ENCODE measurements at places on chromosomes 16 and 17.

GRCh38 chr16:69707920-69708683, 18.3 kb downstream of the NQO1 start:
- DNase-seq, result no peak

GRCh38 chr17:57957886-57958285, 2.7 kb upstream of the CUEDC1 start:
- DNase-seq, result no peak

DNA sequence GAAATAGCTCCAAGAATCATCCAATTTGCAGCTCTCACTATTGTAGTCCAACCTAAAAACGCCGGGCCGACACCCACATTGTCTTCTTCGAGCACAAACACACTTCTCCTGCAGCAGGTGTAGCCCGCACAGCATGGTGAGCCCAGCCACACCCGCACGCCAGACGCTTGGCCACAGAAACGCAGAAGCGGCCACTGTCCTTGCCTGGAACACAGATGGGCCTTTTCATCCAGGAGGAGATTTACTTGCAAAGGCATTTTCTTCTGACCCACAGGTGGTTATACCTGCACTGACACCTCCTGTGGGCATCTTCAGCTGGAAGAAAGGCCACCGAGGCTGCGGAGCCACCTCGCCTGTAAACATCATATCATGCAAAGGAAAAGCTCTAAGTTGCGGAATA, 98.4 kb downstream of the ADCY9 start:
- DNase-seq, result no peak

- no peak for DNase-seq
These were observed 30.2 kb upstream of the ABCC3 start for GRCh38 chr17:50604513-50604912.
